ENCODE measurements at places on chromosomes 4 and X.

DNA sequence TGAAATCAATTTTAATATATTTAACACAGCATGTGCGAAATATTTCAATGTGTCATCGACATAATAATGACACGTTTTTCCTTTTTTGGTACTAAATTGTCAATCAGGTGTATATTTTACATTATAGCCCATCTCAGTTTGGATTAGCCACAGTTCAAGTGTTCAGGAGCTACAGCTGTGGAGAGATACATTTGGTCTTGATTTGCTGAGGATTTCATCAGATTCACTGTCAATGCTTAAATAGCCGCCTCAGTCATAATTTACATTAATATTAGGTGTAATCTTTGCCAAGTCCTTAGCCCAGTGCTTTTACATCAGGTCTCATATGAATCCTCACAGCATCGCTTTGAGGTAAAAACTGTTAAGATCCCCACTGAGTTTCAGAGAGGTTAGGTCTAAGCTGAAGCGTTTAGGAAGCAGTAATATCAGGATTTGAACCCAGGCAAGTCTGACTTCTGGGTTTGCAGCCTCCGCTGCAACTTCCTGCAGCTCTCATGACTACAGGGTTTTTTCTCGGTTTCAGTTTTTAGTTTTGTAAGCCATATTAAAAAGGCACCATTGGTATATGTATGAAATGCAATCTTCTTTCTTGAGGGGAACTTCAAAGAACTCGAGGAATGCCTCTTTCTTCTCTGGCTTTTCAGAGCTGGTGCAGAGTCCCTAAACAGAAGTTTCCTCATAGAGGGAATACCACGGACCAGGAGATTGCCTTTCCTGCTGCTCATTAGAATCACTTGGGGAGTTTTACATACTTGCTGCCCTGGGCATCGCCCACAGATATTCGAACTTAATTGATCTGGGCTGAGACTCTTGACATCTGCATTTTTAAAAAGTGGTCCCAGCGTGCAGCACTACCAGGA lies 6.4 kb downstream of the MTM1 start:
- DNase-seq, result no peak

DNA sequence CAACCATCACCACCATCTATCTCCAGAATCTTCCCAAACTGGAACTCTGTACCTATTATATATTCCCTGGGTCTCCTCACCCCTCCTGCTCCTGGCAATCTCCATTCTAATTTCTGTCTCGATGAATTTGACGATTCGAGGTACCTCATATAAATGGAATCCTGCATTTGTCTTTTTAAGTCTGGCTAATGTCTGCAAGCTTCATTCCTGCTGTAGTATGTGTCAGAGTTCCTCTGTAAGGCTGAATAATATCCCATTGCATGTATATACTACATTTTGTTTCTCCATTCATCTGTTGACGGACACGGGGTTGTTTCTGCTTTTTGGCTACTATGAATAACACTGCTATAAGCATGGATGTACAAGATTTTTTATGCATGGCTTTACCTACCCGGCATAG lies 19.5 kb downstream of the PRKG2 start:
- DNase-seq, result no peak

- DNase-seq, result no peak
Observed at GRCh38 chr4:26782830-26783202, 77.8 kb upstream of the STIM2 start.

DNA sequence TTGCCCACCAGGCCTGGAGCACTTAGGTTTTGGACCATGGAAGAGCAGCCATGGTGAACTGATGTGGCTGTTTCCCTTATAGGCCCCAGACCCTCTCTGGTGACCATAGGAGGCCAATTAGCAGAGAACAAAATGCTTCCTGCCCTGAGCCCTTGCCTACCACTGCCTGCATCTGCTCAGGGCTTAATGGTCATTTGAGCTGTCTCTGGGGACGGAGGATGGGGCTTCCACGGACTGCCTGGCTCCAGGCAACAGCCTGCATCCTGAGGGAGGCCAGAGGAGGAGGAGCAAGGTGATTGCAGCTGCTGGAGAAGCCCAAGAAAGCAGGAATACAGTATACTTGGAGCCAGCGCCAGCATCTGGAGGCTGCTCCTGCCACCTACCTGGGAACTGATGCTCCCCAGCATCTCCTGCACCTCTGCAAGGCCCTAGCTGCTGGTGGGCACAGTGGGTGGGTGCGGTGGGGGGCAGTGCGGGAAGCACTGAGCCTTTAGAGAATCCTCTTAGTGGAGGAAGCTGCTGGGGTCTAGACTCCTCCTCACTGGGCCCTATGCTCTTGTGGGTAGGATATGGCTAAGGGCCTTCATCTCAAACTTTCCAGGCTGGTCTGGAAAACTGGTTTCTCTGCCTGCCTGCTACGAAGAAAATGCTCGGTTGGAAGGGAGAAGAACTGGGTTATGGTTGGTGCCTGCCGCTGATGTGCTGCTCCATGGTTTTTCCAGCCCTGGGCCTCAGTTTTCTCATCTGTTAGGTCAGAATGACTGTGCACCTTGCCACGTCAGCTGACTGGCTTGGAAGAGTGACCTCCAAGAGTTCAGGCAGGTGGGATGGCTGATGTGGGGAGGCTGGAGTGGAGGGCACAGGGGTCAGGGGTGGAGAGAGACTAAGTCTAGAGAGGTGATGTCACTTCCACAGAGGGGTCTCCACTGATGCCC lies 158.8 kb upstream of the PJA1 start:
- no peak for DNase-seq

- DNase-seq, result no peak
Observed at GRCh38 chrX:143664302-143664701, 28.4 kb upstream of the SLITRK4 start.

Data from cerebellar nuclear complex (tissue), 1 donor.